ENCODE measurements at places on chromosomes 13 and 19. TPM values are rescaled to one million over a fixed set of nuclear protein-coding genes. Genes with fewer than 3 reads are reported as not detected.

Gene FAM216B
- total RNA-seq, result not detected

Gene LILRA6
- total RNA-seq, result 0.37 TPM

Gene CGB8
- not detected for total RNA-seq

Gene MKNK2
- 198 TPM for total RNA-seq

Gene ZNF534
- total RNA-seq, result not detected

Gene PTPRS
- total RNA-seq, result 0.08 TPM

Gene CRX
- total RNA-seq, result not detected

Gene TRPC4
- not detected for total RNA-seq

Gene TEX26
- total RNA-seq, result not detected

Gene EPSTI1
- total RNA-seq, result 121 TPM

Gene ZNF442
- 1.2 TPM for total RNA-seq

Gene GPR12
- not detected for total RNA-seq

Gene FXYD3
- not detected for total RNA-seq

Gene KLK11
- total RNA-seq, result not detected

Gene TMIGD2
- total RNA-seq, result 48.7 TPM

Gene ZNF681
- 5.2 TPM for total RNA-seq

Gene MYO1F
- 366 TPM for total RNA-seq

Gene RASIP1
- total RNA-seq, result 0.31 TPM

Gene PIN1
- total RNA-seq, result 92.5 TPM

Gene DPF1
- total RNA-seq, result 0.12 TPM

Gene FAAP24
- 7.3 TPM for total RNA-seq

Gene SHC2
- not detected for total RNA-seq

Gene CYP2F1
- not detected for total RNA-seq

Gene DCT
- total RNA-seq, result 0.20 TPM

Gene NLRP9
- not detected for total RNA-seq

Gene HNRNPA1L2
- 7.9 TPM for total RNA-seq

Gene ZNF560
- total RNA-seq, result 0.06 TPM

Gene GSX1
- total RNA-seq, result not detected

Gene WDR88
- 0.27 TPM for total RNA-seq

Gene OR7A10
- not detected for total RNA-seq

Gene SYNE4
- total RNA-seq, result 1.8 TPM

Gene ZNF30
- total RNA-seq, result 4.8 TPM

Gene GRIN2D
- total RNA-seq, result 0.04 TPM

Gene CLEC17A
- not detected for total RNA-seq

Gene LILRA2
- total RNA-seq, result not detected

Gene PBX4
- 34.4 TPM for total RNA-seq

Gene ITGBL1
- not detected for total RNA-seq

Gene RDH8
- total RNA-seq, result not detected

Gene NALCN
- total RNA-seq, result not detected

Gene ZNF625
- total RNA-seq, result 6.7 TPM

Gene LILRB2
- not detected for total RNA-seq

Gene RAB3A
- total RNA-seq, result 5.2 TPM

Gene EGLN2
- 124 TPM for total RNA-seq

Gene PEX11G
- total RNA-seq, result 0.46 TPM

Gene IFNL1
- total RNA-seq, result not detected

Gene ZFP82
- total RNA-seq, result 6.7 TPM

Gene SMG9
- total RNA-seq, result 71.0 TPM

Gene CAPN12
- total RNA-seq, result 3.7 TPM

Gene KLK4
- not detected for total RNA-seq

Gene RFXANK
- 82.5 TPM for total RNA-seq

Gene C19orf73
- total RNA-seq, result 1.3 TPM

Gene ZNF729
- total RNA-seq, result not detected

Gene CBLC
- total RNA-seq, result not detected

Gene TEX101
- not detected for total RNA-seq

Gene CACNA1A
- total RNA-seq, result 1.3 TPM

Gene ZNF296
- 4.0 TPM for total RNA-seq

Gene DLEU7
- total RNA-seq, result not detected
